ENCODE measurements at places on chromosomes 11 and 22.

DNA sequence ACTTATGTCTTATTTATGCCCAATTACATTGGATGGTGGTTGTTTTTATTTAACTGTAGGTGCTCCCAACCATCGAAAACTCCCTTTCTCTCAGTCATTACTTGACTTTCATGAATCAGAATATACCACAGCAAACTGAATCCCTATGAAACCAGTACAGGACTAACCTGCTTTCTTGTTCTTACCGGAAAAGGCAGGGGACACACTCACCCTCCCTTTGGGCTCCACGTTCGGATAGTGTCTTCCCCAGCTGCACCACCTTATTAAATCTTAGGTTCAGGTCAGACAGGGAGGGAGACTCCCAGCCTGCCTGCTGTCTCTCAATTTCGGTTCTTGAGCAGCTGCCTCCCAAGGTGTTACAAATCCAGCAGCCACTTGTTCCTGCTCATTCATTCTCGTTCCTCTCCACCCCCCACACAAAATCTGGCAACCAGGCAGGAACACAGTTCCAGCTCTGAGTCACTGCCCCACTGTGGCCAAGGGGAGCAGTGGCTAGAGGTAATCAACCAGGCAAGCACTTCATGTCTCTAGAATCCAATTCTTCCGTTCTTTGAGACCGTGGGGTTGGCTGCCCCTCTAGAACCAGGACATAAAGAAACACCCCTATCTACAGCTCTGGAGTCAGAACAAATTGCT lies 133.0 kb downstream of the PLEKHA7 start:
- no peak for DNase-seq

DNA sequence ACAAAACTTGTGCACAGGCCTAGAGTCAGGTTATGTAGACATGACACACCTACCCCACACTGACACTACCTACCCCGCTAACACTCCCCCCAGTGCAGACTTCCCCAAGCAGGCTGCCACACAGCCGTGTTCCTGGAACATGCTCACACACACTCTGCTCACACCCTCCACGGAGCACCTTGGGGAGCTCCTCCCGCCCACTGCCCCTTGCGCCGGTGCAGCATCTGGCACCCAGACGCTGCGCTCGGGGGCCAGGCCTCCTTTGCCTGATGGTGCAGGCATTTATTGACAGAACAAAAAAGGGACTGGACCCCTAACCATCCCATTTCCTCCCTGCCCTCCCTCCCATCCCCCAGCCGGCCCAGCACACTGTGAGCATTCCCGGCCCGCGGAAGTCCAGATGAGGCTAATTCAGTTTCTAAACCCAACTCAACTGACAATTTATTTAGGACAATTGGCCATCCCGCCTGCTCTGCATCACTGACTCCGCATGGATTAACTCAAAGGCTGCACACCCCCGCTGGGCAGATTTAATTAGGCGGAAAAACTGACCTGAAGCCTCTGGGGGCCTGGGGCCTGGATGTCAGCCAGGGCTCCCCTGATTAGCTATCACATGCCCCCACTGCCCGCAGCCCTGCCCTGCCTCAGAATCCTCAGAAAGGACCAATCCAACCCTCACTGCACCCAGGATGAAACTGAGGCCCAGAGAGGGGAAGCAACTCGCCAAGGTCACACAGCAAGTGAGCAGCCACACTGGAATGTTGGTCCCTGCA lies 30.1 kb downstream of the KCNC1 start:
- DNase-seq, result no peak

- no peak for DNase-seq
Observed at GRCh38 chr22:33853200-33854097, 66.8 kb downstream of the LARGE1 start.

DNA sequence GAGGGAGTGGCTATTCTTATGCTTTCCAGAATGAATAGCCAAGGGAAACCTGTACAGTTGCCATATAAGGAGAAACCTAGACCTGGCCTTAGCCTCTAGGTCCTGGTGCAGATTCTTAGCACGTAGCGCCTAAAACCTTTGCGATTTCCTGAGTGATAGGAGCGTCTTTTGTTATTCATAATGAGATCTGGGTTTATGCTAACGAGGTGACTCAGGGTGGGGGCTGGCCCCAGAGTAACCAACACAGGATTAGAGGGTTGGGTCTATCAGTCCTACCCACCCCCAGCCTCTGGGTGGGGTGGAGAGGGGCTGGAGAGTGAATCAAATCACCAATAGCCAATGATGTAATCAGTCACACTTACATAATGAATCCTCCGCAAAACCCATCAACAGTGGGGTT lies 73.4 kb upstream of the PARVG start:
- no peak for DNase-seq

Data from vagina (tissue), 2 donors.